Activated CD4-positive, alpha-beta T cell treated with anti-CD3 and anti-CD28 coated beads for 48 hours (primary cell): ENCODE measurements at places on chromosomes 16 and 17.

DNA sequence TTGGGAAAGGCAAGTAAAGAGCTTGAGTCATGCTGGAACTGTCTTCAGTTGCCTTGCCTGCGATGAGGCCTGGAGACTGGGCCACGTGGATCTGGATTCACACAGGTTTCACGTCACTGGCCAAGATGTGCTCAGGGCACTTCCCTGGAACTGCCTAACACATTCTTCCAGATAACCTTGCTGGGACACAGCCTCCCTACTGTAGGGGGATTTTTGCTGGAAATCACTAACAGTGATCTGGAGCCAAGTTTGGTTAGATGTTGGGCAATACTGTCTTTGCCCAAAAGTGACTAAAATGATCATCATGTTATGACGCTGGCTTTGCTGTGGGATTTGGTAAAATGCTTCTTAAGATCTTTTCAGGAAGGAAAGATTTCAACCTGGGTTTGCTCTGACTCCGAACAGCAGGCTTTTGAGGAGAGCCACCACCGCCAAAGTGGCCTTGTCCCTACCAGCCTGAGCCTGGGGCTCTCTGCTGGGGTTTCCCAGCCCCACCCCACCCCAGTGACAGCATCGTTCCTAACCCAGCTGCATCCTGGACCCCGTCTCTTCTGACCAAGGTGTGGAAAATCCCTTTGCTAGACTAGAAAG is 14.7 kb downstream of the C1QTNF1 start:
- no peak for DNase-seq

GRCh38 chr17:79730769-79731483 is at the start of gene ENPP7:
ENPP7 (plus strand) TSS chr17:79730943; CDS start chr17:79731140, 197 bp downstream.
- DNase-seq = no peak

- no peak for DNase-seq
Measured at GRCh38 chr16:13021996-13022395, 120.6 kb downstream of the SHISA9 start.

DNA sequence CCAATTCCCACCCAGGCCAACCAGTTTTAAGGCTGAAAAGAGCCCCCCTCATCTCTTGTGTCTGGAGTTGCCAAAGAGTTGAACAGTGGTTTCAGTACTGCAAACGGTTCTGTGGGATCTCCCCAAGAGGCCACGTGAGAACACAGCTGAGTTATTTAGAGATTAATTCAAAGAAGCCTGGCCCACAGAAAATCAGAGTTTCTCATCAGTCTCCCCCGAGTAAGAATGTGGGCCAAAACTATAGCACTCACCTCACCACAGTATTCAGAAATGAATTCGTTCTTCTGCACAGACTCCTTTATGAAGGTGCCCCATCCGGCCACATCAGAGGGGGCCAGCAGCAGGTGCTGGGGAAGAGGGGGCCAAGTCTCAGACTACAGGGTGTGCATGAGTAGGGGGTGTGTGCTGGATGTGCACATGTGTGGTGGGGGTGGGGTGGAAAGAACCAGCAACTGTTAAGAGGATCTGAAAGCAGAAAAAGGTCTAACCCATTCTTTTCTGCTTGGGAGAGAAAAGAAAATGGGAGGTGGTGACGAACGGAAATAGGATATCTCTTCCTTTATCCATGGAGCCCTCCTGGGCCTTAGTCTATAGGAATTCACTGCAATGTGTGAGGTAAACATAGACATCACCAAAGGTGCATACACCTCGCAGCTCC is 22.6 kb downstream of the CNTNAP1 start:
- DNase-seq = peak; percentile 59

GRCh38 chr17:77596491-77597417 is 361.7 kb upstream of the TNRC6C start:
- DNase-seq = no peak

DNA sequence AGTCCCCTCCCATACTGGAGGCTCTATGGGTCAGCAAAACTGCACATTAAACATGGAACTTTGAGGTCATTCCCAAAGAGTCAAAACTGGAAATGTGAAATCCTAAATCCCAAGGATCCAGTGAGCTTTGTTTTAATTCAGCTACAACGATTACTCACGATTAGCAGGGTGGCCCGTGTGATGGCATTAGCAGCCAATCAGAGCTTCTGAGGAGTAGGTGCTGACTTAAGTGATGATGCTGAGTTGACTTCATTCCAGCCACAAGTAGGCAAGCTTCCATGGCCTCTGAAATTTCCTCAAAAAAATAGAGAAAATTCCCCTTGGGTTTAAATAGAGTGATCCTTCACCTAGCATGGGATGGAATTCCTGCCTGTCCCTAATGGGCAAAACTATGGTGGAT is 28.1 kb upstream of the BEAN1 start:
- DNase-seq = no peak

- no peak for DNase-seq
Measured at GRCh38 chr16:87250431-87250960, 66.7 kb downstream of the C16orf95 start.
